Gastroesophageal sphincter (tissue), 4 donors: ENCODE measurements at places on chromosomes 12 and 14.

DNA sequence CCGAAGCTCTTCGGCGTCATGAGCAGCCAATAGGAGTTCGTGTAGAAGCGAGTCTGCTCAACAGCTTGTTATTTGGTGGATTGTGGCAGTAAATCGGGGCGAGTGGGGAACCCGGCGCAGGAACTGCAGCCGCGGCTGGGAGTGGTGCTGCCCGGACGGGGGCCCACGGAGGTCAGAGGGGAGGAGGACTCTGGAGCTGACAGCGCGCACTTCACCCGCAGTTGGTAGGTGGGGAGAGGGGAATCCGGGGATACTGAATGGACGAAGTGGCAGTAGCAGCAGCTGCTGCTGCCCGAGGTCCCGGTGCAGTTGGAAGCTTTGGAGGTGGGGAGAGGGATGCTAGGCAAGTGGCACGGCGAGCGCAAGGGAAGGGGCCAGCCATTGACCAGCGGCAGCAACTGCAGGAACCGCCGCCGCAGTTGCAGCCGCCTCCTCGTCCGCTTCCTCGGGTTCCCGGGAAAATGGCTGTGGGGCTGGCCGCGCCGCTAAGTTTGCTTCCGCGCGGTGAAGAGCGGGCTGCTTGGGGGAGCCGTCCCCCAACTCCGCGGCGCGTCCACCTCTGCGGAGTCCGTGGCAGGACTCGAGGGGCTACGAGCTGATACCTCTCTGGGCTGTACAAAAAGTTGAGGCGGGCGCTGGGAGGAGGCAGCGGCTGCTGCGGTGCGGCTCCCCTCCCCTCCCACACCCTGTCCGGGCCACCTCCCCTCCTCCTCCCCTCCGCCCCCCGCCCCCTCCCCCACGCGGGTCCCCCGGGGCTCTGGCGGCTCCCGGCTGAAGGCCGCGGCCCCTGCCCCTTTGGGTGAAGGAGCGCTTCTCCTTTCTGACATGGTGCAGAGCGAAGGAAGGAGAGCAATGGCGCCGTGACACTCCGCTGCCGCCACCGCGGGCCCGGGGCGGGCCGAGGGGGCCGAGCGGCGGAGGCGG is at the start of gene ARID4A:
Gene ARID4A (plus strand): TSS at position 79 of the 924 bp plus-strand sequence. CDS start 1,300 bp downstream, outside the sequence.
- no peak for ATAC-seq

GRCh38 chr12:116121453-116121871 is 156.0 kb downstream of the MED13L start:
- peak; percentile 69 for ATAC-seq

DNA sequence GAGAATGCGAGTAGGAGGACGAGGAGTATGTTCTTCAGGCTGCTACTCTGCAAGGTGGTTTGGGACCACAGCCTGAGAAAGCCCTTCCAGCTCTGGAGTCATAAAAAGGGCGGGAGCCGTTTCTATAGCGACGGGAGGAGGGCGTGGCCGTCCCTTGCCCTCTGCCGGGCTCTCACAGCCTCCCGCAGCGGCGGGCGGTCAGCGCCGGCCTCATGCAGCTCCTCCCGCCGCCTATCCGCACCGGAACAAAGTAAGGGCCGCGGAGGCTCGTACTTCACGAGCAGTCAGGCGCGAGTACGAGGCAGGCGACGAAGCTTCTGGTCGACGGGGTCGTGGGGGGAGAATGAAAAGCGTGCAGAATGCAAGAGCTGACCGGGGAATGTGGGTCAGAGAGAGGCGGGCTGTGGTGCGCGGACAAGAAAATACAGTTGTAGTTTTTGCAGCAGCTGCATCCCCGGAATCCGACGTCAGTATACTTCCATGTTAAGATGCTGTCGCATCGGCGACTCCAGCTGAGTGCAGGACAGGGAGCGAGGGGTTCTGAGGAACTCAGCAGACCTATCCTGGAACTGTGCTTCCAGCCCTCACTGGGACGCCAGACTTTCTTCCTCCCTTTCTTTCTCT is at the start of gene DYRK4:
Gene DYRK4 (plus strand): TSS at position 175 of the 624 bp plus-strand sequence. CDS start 38 bp downstream, at position 213.
- ATAC-seq: peak; percentile 88

DNA sequence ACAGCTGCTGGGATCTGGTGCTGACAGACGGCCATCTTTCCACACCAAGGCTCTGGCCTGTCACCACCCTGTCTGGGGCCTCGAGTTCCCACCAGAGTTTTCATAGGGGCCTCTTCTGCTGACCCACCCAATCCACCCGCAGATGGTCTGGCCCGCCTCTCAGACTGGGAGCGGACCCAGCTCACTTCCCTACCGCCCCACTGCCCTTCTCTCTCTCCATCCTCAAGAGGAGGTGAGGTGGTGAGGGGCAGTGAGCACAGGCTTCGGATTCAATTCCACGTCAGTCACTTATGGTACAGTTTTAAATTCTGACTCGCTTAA is 12.3 kb upstream of the RPS6KL1 start:
- ATAC-seq: no peak

GRCh38 chr14:24122416-24122815 is 7.7 kb upstream of the NRL start:
- ATAC-seq: no peak

DNA sequence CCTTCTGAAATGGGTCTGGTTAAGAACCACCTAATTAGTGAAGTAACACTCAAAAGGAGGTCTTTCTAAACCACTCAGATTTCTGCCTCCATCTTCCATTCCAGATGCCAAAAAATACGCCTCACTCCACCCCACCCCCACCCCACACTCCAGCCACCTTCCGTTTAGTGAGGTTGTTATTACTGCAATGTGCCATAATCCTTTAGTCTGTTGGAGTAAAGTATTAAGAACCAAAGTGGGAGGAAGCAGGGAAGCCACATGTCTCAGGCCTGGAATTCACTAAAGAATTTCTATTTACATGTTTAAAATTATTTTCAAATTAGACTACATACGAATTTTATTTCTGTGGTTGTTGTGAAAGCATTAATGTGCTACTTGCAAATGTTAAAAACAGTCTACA is 7.4 kb downstream of the KIF21A start:
- ATAC-seq: no peak

DNA sequence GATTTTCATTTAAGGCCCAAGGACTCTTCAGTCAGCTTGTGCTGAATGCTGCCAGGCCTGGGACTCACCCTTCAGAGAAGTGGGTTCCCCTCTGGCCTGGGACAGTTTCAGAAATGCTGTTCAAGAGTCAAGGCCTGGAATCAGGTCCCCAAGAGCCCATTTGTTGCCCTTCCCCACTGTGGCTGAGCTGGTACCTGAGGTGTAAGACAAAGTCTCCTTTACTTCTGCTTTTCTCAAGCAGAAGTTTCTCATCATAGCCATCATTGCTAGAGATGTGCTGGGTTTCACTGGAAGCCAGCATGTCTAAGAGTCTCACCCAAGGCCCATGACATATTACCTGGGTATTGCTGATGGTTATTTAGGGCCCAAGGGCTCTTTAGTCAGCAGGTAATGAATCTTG is 8.9 kb downstream of the FANCM start:
- ATAC-seq: no peak

GRCh38 chr12:53978477-53979356 is 4.0 kb upstream of the HOTAIR start:
- ATAC-seq: no peak

- no peak for ATAC-seq
Measured at GRCh38 chr12:25051656-25052195, 102.8 kb upstream of the BCAT1 start.

DNA sequence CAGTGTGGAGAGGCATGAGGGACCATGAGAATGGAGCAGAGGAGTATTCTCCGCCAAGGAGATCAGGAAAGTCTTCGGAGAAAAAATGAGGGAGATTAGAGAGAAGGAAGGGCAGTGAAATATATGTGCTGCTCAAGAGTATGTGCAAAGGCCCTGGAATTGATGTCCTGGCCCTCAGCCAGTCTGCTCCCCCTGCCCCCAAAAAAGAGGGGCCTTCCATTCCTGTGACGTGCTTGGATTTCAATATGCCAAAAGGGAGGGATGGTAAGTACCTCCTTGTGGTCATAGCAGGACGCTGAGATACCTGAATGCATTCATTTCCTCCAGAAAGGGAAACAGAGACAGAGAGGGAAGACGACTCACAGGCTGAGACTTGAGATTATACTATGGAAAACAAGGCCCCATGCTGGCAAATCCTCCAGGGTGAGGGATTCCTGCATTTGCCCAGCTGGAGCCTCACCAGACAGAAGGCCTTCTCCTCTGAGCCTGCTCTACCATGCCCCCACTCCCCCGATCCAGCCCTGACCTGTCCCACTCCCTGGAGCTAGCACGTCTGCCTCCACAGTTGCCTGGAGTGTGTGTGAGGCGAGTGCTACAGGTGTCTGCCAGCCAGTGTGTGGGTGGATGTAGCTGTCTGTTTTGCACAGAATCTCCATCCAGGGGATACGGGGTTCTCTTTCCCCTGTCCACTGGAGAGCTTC is 3.9 kb upstream of the RARG start:
- no peak for ATAC-seq

DNA sequence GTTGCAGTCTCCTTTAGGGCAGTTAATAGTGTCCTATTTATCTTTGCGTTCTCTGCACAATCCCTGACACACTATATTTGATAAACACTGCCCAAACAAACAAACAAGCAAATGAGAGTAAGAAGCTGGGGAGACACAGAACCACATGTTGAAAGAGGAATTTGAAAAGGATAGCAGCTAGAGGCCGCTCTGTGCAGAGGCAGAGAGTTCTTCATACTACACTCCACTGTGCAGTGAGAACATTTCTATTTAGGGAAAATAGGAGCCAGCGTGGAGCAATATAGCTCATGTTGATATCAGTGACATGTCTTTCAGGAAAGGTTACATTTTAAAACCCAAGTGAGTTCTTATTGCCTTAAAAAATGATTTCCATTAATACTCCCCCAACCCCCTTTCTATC is 140.3 kb upstream of the SEL1L start:
- no peak for ATAC-seq

- peak; percentile 84 for ATAC-seq
Measured at GRCh38 chr12:63917864-63918799, 73.6 kb downstream of the SRGAP1 start.

DNA sequence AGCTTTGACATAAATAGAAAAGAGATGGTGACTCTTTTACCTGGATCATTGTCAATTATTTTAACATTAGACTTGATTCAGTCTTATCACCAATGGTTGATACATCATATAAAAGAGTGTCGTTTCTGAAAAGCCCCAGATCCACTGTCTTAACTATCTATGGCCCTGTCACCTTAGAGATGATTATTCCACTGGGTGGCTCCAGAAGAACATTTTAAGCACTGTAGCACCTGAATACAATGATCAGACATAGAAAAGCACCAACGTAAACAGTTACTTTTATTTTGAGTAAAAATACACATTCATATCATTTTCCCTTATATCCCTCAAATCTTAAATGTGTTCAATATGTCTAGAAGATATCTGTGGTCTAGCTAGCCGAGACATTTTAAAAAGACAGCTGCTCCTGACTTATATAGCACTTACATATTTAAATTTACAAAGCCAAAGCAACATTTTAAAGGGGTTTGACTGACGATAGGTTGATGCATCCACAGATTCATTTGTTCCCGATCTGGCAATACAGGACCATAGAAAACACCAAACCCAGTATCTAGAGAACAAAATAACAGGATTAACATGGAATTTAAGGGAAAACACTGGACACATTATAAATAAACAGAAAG is 32.9 kb downstream of the TSPAN8 start:
- ATAC-seq: no peak

GRCh38 chr12:5546616-5547015 is 114.7 kb downstream of the NTF3 start:
- ATAC-seq: no peak
